ENCODE measurements at places on chromosomes 2 and 18.

DNA sequence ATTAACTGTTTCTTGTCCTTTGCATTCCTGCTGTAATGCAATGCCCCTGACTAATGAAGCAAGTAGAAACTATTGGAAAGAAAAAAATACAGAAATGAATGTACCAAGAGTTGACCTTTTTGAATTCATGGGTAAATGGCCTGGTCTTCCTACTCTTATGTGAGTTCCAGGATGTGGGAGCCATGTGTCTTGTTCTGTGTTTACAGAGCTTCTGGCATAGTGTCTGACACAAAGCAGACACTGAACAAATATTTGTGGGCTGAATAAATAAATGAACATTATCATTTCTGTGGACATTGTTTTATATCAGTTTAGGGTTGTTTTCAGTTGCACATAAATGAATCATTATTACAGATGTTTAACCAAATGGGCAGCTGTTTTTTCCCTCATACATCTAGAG, 155.5 kb downstream of the CD8B2 start:
- DNase-seq: no peak

- peak; percentile 6 for DNase-seq
These were observed 43.3 kb upstream of the EDAR start for GRCh38 chr2:109032229-109032820.

DNA sequence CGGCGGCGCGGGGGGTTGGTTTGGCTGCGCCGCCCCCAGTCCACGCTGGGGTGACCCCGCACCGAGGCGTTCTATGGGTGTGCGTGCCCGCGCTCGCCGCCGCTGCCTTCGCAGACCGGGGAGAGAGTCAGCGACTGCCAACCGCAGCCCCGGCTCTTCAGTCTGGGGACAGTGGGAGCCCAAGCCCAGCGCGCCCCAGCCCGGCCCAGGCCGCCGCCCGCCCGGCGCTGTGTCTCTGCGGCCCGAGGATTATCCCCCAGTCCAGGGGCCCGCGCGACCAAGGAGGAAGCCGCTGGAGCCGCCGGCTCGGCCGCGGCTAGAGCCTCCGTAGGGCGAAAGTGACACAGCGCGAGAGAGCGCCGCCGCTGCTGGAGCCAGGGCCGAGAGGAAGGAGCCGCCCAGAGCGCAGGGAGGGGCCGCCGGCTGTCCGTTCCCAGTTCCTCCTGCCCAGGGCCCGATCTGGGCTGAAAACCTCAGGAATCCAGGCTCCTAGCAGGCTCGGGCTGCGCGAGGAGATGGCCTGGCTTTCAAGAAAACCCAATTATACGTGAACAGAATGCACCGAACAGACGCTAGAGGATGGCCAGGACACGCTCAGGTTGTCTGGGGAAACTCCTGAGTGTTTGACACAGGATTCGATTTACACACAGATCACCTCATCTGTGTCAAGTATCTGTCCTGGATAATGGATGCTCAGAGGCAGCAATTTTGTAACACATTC, 2.4 kb downstream of the CTIF start:
- DNase-seq: peak; percentile 5

- no peak for DNase-seq
These were observed 204.1 kb downstream of the GLI2 start for GRCh38 chr2:120939595-120940318.

GRCh38 chr2:120368086-120368485, 22.1 kb downstream of the INHBB start:
- DNase-seq: no peak

DNA sequence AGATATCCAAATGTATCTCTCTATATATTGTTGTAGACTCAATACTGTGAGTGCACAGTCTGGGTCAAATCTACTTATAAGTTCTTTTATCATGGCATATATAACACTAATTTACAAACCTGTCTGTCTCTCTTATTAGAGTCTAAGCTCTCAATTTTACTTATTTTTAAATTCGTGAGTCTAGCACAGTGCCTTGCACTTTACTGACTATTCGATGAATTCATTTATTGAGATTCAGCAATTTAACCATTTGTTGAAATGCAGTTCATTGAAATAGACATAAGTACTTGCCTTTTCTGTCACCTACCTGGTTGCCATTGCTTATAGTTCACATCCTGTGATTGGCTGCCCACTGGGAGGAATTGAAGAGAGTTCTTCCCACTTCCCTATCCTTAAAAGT, 10.3 kb upstream of the ALS2 start:
- DNase-seq: no peak

DNA sequence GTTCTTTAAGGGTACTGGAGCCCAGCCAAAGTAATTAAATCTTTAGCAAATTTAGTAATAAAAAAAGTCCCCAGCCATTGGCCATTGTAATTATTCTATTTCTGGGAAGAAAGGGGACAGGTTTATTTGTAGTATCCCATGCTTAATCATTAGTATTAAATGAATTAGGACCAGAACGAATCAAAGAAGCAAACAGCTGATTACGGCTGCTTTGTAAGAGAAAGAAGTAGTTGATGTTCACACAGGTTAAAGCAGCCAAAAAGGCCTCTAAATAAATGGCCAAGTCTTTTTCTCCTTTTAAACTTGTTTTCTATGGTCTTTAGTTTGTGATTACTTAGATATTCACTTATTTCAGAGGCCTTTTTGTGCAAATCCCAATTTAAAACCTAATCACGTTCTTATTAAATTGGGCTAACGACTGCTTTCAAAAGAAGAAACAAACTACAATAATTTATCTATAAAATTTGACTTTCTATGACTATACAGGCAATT, 48.6 kb upstream of the DNAH7 start:
- DNase-seq: no peak

DNA sequence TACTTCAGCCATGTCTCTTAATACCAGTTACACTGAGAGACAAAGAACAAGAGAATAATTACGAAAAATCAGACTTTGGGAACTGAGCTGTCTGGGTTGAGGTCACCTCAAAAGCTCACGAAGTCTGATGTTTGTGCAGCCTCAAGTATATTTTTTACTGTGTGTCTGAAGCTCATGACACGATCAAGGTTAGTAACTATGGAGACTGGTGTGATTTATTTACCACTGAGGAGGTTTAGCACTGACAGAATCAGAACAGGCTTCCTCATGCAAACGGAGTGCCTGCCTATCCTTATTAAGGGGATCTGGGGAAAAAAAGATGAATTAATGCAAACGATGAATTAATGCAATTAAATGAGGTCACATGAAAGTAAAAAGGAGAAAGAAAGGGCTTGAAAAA, 61.1 kb upstream of the RAPH1 start:
- DNase-seq: no peak

GRCh38 chr2:124832521-124832920, 807.4 kb downstream of the CNTNAP5 start:
- DNase-seq: no peak

- no peak for DNase-seq
These were observed 86.5 kb upstream of the PPP1CB start for GRCh38 chr2:28665041-28665704.

- DNase-seq: no peak
These were observed 147.6 kb upstream of the CCDC68 start for GRCh38 chr18:55106906-55107305.

DNA sequence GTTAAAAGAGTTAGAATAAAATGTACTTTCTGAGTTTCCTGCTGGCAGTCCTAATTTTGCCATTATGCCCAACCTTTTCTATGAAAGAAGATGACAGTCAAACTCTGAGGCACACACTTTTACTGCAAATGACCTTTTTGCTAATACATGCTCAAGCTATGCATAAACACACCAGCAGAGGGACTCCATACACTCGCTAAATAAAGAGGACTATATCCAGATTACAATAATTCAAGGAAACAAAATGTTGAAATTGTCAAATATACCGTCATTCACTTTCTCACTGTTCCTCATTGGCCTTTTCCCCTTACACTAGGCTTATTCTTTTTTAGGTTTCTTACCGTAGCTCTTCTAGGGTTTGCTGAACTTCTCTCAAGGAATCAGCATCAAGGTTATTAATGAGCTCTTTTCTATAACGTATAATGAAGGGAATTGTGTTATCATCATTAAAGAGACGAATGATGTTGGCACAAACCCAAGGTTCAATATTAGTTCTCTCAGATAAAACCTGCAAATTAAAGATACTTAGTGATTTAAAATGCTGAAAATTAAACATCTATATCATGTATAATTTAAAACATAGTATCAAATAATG, 25.7 kb downstream of the SRBD1 start:
- DNase-seq: no peak

- no peak for DNase-seq
These were observed 71.6 kb upstream of the RFX8 start for GRCh38 chr2:101546376-101547058.

- no peak for DNase-seq
These were observed 52.3 kb upstream of the SLC39A10 start for GRCh38 chr2:195604706-195605105.

- no peak for DNase-seq
These were observed 103.5 kb upstream of the ASB18 start for GRCh38 chr2:236367506-236368289.

Measured in stimulated activated naive CD4-positive, alpha-beta T cell treated with Interleukin-2 at 50 U/mL for 16 hours (primary cell).